ENCODE measurements at places on chromosomes 1 and 21. TPM values are rescaled to one million over a fixed set of nuclear protein-coding genes. Genes with fewer than 3 reads are reported as not detected.
A peak's percentile ranks its signal among the peaks of the same experiment; 100 is the strongest.

DNA sequence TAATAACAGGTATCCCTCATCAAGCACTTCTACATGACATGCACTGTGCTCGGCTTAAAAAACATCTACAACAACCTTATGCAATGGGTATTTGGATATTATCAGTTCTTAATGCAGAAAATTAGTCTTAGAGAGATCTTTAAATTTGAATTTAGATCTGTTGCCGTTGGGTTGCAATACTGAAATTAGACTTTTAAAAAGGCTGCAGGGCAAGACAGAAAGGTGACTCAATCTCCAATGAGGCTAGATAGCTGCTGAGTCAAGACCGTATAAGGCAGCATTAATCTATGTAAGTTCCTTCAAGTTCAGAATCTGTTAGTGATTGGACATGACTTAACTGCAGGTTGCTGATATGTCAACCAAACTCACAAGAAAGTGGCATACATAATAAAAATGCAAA is 37.3 kb downstream of the OLFM3 start:
- DNase-seq = no peak
- no peak overlapping the region for H3K27ac ChIP-seq
- H3K36me3 ChIP-seq = no peaks in the 10 kb centered on the region

GRCh38 chr1:168823988-168824387 is 95.0 kb upstream of the DPT start:
- H3K27me3 ChIP-seq = no peaks in the 10 kb centered on the region
- no peak overlapping the region for H3K4me3 ChIP-seq
- no peak for DNase-seq
- no peak overlapping the region for H3K27ac ChIP-seq
- H3K36me3 ChIP-seq = no peaks in the 10 kb centered on the region

DNA sequence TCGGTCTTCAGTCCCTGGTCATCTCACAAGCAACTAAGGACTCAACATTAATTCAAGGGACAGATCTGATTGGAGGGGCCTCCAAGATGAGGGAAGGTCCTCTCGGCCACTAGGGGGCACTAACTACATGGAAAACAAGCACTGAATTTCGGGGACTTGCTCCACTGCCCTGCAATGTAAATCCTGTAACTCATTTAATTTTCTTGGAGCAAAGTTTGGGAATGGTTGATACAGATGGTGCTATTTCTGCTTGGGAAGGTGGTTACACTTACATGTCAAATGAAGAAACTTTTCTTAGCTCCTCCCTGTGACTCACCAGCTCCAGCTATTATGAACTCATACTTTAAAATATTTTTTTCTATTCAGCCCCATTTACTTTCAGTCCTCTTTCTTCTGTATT is 97.4 kb upstream of the KCNJ15 start:
- H3K4me1 ChIP-seq = no peaks in the 10 kb centered on the region
- H3K36me3 ChIP-seq = no peaks in the 10 kb centered on the region
- no peak for DNase-seq
- H3K27me3 ChIP-seq = no peaks in the 10 kb centered on the region
- H3K4me3 ChIP-seq = no peak overlapping the region

- H3K4me3 ChIP-seq = peak overlapping the region; percentile 75
- no peaks in the 10 kb centered on the region for H3K27me3 ChIP-seq
- no peaks in the 10 kb centered on the region for H3K36me3 ChIP-seq
- DNase-seq = no peak
- H3K27ac ChIP-seq = peak overlapping the region; percentile 82
- H3K4me1 ChIP-seq = peaks cover 20% of the 10 kb centered on the region
These were observed 21.9 kb downstream of the LRRC8D start for GRCh38 chr1:89842567-89843272.

DNA sequence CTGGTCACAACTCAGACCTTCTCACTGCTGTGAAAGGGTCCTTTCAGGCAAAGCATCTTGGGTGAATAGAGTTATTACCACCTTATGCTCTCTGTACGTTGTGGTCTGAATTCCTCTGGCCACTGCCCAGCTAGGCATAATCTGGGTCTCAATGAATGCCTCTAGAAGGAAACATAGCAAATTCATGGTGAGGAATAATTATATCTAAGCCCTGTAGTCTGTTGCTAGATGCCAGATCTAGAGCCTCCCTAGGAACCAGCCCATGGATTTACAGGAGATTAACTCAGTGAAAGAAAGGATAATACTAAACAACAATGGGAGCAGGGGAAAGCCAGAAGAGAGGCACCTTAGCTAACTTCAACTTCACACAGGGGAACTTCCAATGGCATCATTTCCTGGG is 2.4 kb upstream of the COL11A1 start:
- H3K27me3 ChIP-seq = no peaks in the 10 kb centered on the region
- H3K36me3 ChIP-seq = no peaks in the 10 kb centered on the region
- H3K4me3 ChIP-seq = no peak overlapping the region

- peaks cover 33% of the 10 kb centered on the region for H3K4me1 ChIP-seq
- peaks cover 15% of the 10 kb centered on the region for H3K36me3 ChIP-seq
- DNase-seq = no peak
These were observed 453 bp downstream of the PABPC4 start for GRCh38 chr1:39576016-39576657.

GRCh38 chr1:67735806-67736627 is 51.0 kb downstream of the GADD45A start:
- peak overlapping the region; percentile 56 for H3K27ac ChIP-seq
- peak; percentile 93 for DNase-seq
- peak overlapping the region; percentile 2 for H3K4me3 ChIP-seq
- H3K36me3 ChIP-seq = no peaks in the 10 kb centered on the region

GRCh38 chr1:201676197-201676596 is 137.3 kb downstream of the NAV1 start:
- H3K27me3 ChIP-seq = no peaks in the 10 kb centered on the region
- no peaks in the 10 kb centered on the region for H3K36me3 ChIP-seq

DNA sequence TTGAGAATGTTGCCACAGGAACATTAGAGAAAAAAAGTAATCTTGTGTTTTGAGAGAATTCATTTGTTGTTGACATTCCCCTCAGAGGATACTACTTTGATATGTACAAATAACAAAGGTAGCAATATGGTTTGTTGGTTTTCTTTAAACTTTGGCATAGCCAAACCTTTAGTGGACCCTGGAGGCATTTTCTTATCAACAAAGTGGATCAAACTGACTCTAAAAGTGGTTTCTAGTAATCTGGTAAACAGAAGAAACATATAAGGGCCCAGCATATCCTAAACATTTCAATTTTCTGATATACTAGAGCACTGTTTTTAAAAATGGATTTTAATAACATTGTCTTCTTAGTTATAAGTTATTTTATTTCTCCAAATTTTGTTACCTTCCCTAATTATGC is 29.8 kb downstream of the POU2F1 start:
- peaks cover 11% of the 10 kb centered on the region for H3K4me1 ChIP-seq
- H3K27me3 ChIP-seq = no peaks in the 10 kb centered on the region
- no peak overlapping the region for H3K4me3 ChIP-seq
- no peaks in the 10 kb centered on the region for H3K36me3 ChIP-seq

GRCh38 chr21:40719615-40720014 is 127.3 kb downstream of the DSCAM start:
- DNase-seq = no peak
- no peaks in the 10 kb centered on the region for H3K27me3 ChIP-seq
- H3K36me3 ChIP-seq = no peaks in the 10 kb centered on the region
- H3K4me1 ChIP-seq = no peaks in the 10 kb centered on the region
- H3K4me3 ChIP-seq = no peak overlapping the region

DNA sequence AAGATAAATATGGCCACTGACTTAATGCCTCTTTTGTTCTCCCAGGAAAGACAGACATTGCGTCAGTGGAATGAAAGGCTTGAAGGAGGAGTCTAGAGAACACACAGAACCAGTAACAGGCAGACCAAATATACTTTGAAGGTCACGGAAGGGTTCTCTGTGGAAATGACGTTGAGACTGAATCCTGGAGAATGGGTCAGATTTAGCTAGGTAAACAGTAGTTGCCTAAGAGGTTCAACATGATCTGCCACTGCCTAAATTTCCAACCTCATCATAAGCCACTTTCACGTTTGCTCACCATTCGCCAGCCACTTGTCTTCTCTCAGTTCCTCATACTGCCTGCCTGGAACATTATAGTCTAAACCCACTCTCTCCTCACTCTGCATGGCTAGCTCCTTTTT is 20.5 kb downstream of the PLA2G4A start:
- H3K27ac ChIP-seq = no peak overlapping the region
- DNase-seq = no peak
- no peaks in the 10 kb centered on the region for H3K36me3 ChIP-seq
- H3K4me1 ChIP-seq = peaks cover 10% of the 10 kb centered on the region
- no peak overlapping the region for H3K4me3 ChIP-seq

DNA sequence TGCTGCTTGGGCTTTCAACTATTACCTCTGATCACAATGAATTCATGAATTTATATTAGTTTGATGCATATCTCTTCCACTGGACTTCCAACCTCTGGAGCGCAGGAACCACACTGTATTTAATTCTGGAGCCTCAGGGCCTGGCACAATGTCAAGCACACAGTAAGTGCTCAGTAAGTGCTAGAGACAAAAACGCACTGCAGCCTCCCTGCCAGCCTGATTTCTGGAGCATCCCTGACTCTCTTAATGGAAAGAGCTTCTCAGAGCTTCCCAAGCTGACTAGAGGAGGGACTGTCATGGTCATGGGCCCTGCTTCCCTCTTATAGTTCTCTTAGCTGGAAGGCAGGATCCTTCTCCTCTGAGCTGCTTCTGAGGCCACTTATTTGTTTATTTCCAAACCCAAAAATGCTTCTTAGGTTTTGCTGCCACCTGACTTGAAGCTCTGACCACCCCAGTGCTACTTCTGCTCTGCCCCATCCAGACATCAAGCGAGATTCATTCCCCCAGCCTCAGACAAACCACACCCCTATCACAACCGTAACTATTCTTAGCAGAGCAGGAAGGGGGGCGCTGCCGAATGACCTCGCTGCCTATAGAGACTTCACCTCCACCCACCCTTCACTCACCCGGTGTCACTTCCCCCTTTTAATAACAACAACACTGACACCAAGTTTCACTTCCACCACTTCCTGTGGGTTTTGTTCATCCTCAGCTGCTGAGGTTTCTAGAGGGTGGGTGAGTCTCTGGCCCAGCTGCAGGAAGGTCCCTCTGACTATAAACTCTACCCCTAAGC is 33.6 kb downstream of the NUAK2 start:
- no peaks in the 10 kb centered on the region for H3K36me3 ChIP-seq
- no peak for DNase-seq
- peaks cover 41% of the 10 kb centered on the region for H3K4me1 ChIP-seq
- H3K27me3 ChIP-seq = no peaks in the 10 kb centered on the region
- H3K27ac ChIP-seq = no peak overlapping the region
- H3K4me3 ChIP-seq = no peak overlapping the region

Gene BECN2
- total RNA-seq = not detected

Gene TMEM54
- 105 TPM for total RNA-seq

Gene OR14I1
- total RNA-seq = not detected

Gene ADCY10
- 0.26 TPM for total RNA-seq

Gene ANP32E
- total RNA-seq = 20.3 TPM

Gene DLGAP3
- total RNA-seq = 0.33 TPM

Gene RHOU
- total RNA-seq = 27.3 TPM

Gene LCE2B
- total RNA-seq = not detected

Gene SPATA45
- total RNA-seq = not detected

Data from esophagus muscularis mucosa (tissue), 4 donors.